GM23248 (cell line): ENCODE measurements at places on chromosomes 7 and 10. TPM values are rescaled to one million over a fixed set of nuclear protein-coding genes. Genes with fewer than 3 reads are reported as not detected.

DNA sequence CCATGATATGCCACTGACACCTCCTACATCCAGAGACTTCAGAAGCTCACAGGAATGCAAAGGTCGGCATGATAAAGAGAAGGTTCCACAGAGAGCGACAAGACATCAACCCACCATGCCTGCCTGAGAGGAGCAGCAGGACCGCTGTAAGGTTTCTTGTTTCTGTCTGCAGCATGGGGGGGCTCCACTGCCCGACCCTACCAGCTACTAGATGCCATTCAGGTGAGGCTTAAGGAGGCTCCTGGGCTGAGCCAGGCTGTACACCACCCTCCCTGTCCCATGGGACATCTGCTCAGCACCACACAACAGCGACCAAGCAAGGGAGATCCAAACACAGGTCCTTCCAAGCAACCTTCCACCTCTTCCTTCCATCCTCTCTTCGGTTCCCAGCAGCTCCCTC lies 234.6 kb downstream of the TNS3 start:
- DNase-seq: no peak

DNA sequence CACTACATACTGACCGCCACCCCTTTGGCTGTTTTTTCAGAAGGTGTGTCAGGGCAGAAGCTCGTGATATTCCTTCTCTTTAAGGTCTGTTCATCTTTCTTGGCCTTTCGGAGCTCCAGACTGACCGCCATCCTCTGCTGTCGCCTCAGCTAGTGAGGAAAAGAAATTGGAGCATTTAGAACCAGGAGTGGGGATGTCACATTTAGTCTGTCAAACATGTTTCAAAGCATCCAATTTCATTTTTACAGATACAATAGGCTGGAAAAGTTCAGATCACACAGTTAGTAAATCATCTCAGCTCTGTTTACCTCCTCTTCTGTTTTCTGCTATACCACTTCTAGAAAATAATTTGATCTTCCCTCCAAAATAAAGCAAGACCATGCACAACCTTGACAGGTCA lies 4.8 kb downstream of the KPNA7 start:
- no peak for DNase-seq

DNA sequence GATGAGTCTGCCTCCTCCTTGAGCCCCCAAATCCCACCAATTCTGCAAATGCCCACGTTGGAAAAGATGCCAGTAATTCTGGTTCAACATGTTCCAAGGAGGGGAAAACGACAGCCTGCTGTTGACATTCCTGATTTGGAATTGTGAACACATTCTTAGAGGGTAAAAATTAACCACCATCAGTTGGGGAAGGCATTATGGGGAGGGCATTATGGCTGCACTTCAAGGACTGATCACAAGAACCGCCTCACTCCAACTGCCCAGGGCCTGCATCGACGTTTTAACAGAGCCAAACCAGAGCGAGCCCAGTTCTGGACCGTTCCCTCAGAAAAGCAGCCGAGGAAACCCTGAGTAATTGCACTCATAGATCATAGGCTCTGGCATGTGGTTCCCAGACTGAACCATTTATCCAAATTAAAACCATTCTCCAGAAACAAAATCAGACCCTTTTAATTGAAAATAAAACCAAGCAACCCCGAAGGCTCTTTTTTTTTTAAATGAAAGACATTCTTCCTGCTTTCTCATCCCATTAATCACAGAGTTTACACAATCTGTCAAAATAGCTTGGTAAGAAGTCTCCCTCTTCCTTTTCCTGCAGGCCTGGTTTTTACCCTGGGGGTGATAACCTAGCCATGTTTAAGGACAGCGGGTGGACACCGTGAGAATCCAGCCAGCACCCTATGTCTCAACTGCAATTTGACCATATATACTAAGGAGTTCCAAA lies 8.0 kb downstream of the TNS3 start:
- DNase-seq: peak; percentile 93

DNA sequence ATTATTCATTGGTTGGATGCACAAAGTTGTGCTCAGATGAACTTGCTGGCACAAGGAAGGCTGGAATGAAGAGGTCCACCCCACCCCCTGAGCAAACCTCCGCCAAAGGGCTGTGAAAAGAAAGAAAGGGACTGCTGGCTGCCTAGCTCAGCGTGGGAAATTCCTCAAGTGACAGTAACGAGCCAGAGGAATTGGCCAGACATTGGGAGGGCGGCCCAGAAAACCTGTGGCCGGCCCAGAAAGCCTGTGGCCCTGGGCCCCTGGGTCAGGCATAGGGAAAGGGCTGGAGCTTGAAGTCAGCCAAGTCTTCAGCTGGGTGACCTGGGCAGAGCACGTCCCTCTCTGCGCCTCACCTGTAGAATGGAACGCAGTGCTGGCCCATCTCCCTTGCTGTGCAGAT lies 30.6 kb upstream of the CTBP2 start:
- no peak for DNase-seq

Gene GHITM
- 203 and 205 TPM in 2 replicates for total RNA-seq

Gene GBX1
- total RNA-seq: not detected in 2 replicates

DNA sequence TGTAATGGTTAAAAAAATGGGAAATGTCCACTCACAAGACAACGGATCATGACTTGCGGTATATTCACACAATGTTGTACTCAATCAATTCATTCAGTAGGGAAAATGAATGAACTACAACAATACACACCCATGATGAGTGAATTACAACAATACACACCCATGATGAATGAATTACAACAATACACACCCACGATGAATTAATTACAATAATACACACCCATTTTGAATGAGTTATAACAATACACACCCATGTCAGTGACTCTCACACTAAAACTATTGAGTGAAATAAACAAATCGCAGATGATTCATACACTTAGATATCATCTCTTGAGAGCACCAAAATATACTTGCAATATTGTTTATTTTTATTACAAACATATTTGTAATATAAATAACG lies 174.6 kb downstream of the FRMD4A start:
- DNase-seq: no peak

DNA sequence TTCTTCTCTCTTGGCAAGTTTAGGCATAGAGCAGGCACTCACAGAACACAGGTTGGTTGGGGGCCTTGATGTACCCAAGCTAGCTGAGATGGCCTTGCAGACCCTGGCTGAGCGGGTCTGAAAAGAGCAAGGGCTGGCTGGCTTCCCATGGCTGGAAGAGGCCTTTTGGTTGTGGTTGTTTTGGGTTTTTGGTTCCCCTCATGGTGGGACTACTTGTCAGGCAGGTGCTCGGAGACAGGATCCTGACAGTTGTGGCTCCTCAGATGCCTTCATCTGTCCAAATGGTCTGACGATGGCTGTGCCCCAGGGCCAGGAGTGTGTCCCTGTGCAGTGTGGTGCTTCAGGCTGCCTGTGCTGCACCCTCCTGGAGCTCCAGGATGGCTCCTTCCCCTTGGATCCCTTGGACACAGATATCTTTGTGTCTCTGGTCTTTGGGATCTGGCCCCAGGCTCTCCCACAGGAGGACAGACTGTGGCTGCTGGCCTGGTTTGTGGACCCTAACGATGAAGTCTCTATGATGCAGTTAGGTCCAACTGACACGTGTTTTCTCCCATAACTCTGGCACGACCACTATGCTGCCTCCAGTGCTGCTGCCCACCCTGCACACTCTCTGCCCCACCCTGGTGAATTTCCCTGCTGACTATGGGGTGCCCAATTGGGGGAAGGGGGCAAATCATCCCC lies 321.5 kb upstream of the ZNF32 start:
- DNase-seq: no peak

- DNase-seq: no peak
These were observed 148.3 kb upstream of the TCF7L2 start for GRCh38 chr10:112801748-112802147.

Gene ZNF365
- 0.86 and 2.4 TPM in 2 replicates for total RNA-seq

DNA sequence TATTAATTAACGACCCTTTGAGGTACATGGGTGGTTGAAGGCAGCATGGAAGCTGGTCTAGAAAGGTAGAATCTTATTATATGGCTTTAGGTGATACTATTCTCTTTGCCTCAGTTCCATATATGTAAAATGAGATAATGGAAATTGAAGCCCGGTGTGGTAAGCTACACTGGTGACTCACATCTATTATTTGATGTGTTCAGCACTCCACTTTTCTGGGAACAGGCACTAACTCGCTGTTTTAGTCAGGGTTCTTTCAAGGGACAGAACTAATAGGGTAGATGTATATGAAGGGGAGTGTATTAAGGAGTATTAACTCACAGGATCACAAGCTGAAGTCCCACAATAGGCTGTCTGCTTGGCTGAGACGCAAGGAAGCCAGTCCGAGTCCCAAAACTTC lies 4.4 kb upstream of the TRUB1 start:
- DNase-seq: peak; percentile 46

DNA sequence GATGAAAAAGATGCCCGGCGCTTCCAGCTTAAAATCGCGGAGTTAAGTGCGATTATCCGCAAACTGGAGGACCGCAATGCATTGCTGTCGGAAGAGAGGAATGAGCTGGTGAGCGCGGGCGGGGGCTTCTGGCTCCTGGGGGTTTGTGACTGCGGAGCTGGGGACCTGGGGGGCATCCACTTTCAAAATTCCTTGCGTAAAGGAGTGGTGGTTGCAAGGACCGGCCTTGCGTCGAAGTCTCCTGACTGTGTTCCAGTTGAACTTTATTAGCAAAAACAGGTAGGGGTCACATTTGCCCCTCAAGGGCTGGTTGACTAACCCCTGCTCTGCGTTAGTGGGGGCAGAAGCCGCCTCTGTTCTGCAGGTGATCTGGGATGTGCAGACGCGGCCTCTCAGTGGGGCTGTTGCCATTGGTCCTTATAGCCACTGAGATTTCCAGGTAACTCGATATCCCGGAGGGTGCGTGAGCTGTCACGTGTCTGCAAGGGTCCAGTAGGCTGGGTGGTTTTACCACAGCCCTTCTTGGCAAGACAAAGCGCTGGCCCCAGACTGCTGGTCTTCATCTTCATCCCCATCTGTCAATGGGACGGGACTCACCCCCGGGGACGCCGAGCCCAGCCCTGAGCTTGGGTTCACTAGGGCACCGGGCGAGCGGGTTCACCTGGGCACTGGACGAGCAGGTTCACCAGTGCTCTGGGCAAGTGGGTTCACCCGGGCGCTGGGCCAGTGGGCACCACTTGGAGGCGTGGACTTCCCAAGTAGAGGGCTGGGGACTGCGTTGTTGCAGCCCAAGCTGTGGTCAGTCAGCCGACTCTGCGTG lies 51.5 kb upstream of the DPYSL4 start:
- no peak for DNase-seq

Gene SLC26A4
- 0.25 and 0.43 TPM in 2 replicates for total RNA-seq

Gene PRR15
- 6.1 and 11.5 TPM in 2 replicates for total RNA-seq

DNA sequence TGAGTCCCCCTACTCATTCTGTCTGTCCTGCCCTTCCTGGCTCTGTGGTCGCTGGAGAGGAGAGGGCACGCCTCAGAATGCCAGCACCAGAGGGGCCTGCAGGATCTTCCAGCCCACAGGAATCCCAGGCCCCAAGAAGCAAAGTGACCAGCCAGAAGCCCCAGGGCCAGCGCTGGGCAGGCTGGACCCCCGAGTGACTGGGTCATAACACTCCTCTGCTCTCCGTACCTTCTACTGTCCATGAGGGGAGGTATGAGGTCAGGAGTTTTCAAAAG lies 102.6 kb upstream of the GPR26 start:
- DNase-seq: no peak

DNA sequence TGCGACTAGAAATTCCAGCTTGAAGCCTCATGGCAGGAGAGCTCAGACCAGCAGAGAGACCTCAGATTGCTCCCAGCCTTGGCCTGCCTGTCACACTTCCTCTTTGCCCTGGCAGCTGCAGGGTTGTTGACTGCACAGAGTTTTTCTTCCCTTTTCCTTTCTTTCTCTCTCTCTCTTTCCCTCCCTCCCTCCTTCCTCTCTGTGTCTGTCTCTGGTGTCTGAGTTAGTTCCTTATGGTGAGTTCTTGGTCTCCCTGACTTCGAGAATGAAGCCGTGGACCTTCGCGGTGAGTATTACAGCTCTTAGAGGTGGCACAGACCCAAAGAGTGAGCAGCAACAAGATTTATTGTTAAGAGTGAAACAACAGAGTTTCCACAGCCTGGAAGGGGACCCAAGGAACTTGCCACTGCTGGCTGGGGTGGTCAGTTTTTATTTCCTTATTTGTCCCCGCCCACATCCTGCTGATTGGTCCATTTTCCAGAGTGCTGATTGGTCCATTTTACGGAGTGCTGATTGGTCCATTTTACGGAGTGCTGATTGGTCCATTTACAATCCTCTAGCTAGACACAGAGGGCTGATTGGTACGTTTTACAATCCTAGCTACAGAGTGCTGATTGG lies 266.3 kb downstream of the RPS24 start:
- peak; percentile 21 for DNase-seq

GRCh38 chr10:58968389-58968755 lies 208.1 kb upstream of the PHYHIPL start:
- no peak for DNase-seq

DNA sequence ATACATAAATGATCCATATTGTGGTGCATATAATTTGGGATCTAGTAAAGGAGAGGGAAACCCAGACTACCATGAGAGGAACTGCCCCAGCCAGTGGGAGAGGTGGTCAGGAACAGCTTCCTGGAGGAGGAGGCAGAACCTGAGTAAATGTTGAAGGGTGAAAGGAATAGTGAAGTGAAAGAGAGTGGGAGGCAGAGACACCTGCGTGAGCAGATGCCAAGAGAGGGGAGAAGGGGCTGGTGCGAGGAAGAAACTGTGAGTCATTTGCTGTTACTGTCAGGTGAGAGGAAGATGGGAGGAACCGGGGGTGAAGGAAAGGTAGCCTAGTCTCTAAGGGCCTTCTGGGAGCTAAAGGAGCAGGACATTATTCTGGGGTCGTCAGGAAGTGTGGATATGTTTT lies 294.8 kb downstream of the GRID1 start:
- no peak for DNase-seq

DNA sequence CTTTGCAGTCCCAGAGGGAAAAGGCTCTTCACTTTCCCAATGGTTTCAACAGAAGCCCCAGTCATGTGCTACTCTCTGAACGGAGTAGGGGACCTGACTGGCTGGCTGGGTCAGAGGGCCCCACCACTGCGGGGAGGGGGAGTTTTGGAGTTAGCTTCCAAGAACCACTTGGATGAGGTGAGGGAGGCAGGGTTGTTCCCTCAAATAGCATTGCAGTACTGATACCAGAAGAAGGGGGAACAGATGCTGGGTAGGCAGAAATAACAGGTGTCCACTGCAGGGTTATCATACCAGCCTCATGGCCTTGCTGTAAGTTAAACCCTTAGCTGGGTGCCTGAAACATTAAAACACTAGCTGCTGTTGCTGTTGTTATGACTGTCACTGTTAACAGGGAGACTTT lies 131.3 kb downstream of the UBE2H start:
- DNase-seq: no peak

DNA sequence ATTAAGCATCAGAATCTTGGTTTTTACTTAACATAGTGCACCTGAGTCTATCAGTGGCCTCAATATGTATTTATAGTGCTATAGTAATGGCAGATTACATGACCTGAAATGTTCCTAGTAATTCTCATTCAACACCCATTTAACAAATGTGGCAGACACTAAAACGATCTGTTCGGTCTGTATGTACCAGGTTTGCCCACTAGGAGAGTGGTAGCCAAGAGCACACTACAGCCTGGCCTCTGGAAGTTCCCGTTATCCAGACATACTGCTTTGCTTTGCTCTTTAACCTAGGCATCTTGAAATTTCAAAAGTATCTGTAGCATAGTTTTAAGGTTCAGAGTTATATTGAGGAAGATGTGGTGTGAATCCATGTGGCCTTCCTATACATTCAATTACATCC lies 395.7 kb upstream of the NRG3 start:
- DNase-seq: no peak
